ENCODE measurements at places on chromosomes 5 and 9. TPM values are rescaled to one million over a fixed set of nuclear protein-coding genes. Genes with fewer than 3 reads are reported as not detected.

DNA sequence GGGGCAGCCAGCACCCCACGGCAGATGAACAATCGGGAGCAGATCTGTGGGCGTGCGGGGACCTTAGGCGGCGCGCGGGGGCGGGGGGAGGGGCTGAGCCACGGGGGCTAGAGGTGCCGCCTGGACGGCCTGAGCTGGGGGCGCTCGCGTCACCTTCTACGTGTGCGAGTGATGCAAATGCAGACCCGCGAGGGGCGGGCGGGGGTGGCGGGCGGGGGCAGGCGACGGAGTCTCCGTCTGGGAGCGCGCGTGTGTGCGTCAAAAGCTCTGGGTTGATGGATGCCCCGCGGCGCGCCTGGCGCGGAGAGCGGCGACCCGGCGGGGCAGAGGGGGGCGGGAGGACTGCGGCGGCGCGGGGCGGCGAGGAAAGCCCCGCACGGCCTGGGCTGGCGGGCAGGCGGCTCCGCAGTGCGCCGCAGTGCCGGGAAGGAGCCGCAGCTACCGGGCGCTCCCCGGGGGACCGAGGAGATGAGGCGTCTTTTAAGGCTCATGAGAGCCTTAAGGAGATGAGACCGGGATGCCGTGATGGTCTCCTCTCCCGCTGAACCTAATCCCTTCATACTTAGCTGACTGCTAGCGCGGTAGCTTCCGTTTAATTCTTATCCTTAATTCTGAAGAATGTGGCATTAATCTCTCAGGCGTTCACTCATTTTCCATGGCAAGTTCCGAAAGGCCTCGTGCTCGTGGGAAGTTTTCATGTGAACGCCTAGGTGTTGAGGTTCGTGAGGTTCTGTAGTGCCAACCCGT lies 1.5 kb downstream of the SV2C start:
- DNase-seq, result no peak

DNA sequence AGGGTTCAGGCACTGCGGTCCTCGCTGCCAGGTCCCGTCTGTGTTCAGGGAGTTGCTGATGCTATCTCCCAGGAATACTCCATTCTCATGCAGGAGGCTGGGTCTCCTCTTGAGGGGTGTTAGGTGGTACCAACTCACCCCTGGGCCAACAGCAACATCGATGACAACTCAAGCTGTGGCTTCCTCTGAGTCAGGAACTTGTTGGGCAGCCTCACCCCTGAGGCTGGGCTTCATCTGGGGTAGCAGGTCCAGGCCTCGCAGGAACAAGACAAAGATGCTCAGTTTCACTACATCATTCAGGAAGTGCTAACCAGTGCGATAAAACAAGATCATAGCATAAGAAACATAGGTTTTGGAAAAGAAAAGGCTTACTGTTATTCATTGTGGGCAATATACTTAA lies 125.9 kb downstream of the SYK start:
- no peak for DNase-seq

GRCh38 chr5:88364991-88365390 lies 96.3 kb upstream of the TMEM161B start:
- DNase-seq, result no peak

GRCh38 chr9:137128862-137129455 lies 10.0 kb upstream of the GRIN1 start:
- peak; percentile 73 for DNase-seq

- DNase-seq, result no peak
These were observed 66.8 kb upstream of the ITGA2 start for GRCh38 chr5:52922384-52922783.

GRCh38 chr9:110015759-110016158 lies 192.2 kb downstream of the C9orf152 start:
- DNase-seq, result peak; percentile 69

- DNase-seq, result no peak
These were observed 79.4 kb upstream of the GLRA1 start for GRCh38 chr5:152004095-152004494.

The IL5 gene
- total RNA-seq, result 7.0 TPM

The GPX3 gene
- total RNA-seq, result not detected

The REXO4 gene
- 39.9 TPM for total RNA-seq
